ENCODE measurements at places on chromosomes 11 and 22.

GRCh38 chr11:65551572-65552387 lies 6.4 kb downstream of the LTBP3 start:
- DNase-seq, result no peak

DNA sequence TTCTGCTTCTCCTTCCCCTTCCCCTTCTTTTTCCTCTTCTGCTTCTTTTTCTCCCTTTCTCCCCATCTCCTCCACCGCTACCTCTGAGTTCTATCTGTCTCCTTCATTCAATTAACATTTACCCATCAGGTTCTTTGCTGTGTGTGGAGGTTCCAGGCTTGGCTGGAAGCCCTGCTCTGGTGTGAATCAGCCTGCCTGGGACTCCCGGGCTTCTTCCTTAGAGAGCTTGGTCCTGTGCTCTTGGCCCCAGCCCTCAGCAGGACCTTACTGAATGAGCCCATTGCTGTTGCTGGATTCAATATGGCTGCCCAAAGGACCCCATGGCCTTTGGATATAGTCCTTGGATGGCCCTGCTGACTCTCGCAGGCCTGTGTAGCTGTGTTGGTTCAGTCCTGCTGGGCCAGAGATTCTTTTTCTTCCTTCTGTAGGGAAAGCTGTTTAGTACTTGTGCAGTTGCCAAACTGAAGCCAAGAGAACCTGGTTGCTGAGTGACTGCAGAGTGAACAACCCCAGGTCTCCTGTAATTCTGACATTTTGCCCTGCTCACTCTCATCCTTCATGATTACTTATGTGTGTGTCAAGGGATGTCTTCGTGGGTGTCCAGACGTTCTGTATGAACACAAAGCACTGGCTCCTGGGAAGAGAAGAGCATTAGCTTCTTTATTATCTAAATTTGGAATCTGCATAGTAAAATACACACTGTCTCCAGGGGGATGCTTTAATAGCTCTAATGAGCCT lies 81.0 kb upstream of the ZBED5 start:
- no peak for DNase-seq

DNA sequence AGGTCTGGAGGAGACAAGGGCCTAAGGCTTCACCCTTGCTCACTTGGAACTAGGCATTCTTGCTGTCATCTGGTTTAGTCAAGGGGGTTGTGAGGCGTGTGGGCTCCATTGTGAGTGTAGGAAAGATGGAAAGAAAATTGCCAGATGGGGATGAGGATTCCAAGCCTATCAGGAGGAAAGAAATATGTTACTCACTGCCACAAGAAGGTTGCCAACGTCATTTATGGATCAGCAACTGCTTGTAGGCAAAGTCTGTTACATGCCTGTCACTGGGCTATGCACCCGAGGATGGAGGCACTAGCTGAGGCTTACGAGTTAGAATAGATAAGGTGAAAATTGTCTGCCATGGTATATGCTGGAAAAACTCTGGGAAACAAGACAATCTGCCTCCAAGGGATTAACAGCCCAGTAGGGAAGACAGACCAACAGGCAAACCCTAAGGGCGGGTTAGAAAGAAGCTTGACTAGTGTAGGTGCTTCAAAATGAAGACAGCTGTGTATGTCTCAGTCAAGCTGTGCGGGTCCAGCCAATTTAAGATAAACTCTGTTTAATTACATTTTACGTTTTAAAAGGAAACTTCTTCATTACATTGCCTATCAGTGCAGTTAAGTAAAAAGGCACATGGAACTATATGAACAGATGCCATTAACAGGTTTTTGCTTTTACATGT lies 47.4 kb downstream of the SNX19 start:
- no peak for DNase-seq

- DNase-seq, result no peak
Observed at GRCh38 chr11:22879630-22880029, 19.4 kb upstream of the CCDC179 start.

GRCh38 chr11:132898021-132898420 lies 634.3 kb downstream of the OPCML start:
- DNase-seq, result no peak

DNA sequence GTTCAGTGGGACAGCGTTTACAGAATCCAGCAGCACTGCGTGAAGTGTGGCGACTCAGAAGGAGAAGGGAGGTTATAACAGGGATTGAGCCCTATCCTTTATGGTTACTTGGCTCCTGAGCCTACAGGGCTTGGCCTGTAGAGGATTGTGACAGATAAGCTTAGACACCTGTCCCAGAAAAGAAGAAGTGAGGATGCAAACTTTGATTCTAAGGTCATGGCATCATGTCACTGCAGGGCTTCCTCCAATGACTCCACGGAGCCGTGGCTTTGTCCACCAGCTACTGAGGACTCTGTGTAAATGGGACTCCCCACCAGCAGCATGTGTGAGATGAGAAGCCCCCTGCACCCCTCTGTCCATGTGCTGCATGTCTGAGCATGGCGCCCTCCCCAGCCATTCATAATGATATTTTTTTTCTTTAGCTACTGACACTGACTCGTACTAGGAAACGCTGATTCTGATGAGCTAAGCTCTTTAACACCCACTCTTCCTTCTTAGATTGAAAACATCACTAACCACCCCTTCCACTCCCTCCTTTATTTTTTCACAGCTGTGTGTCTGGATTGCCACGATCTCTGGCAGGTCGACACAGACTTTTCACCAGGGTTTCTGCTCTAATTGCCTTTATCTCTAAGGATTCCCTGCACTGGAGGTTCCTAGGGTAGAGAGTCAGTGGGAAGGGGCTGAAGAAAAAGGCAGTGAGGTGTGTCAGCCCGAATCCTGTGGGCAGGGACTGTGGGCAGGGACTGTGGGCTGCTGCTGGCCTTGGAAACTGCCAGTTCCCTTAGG lies 65.5 kb upstream of the TTC12 start:
- DNase-seq, result no peak

- no peak for DNase-seq
Observed at GRCh38 chr11:90223248-90223585, 368 bp upstream of the CHORDC1 start.

- DNase-seq, result no peak
Observed at GRCh38 chr11:36304351-36304750, 8.3 kb downstream of the PRR5L start.

- no peak for DNase-seq
Observed at GRCh38 chr11:86497310-86497709, 122.6 kb downstream of the CCDC81 start.

DNA sequence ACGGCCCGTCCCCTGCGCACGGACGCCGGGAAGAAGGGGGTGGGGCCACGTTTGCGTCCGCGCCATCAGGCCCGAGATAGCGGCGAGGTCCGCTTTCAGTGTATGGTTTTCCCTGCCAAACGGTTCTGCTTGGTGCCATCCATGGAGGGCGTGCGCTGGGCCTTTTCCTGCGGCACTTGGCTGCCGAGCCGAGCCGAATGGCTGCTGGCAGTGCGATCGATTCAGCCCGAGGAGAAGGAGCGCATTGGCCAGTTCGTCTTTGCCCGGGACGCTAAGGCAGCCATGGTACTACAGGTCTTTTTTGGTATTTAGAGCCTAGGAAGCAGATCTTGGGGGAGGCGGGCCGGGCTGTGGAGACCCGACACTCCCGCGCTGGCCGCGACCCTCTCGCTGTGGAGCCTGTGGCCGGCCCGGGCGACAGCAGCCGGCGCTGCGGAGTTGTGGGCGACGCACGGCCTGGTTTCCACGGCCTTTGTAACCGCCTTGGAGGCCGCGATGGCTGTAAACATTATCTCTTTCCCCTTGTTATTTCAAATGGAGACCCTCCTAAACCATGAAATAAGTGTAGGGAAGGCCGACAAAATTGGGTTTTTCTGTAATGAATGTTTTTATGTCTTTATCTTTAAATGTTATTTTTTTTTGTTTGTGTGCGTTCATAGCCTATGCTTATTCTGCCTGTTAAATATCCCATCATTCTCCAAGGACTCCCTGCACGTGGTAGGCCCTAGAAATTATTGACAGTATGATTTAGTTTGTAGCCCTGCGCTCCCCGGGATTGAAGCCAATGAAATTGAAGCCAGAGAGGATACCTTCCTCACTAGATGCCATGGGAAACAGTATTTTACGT lies at the start of gene AASDHPPT:
TSS of gene AASDHPPT (plus strand) at position 54 of the 847 bp plus-strand sequence. CDS start at position 103, 49 bp downstream.
- DNase-seq, result no peak

DNA sequence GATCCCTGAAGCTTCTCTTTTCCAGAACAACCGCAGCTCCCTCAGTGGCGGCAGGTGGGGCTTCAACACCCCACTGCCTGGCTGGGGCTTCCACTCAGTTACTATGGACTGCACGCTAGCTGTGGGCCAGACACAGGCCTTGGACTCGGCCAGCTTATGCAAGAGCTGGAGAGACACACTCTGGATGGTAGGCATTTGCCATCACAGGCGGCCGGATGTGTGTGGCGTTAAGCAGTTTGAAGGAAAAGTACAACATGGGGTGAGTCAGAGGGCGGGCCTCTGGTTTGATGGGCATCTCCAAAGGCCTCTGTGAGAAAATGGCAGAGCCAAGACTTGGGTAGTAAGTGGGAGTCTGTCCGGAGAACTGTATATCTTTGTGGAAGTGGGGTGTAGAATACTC lies 17.6 kb downstream of the KCNJ4 start:
- DNase-seq, result no peak

DNA sequence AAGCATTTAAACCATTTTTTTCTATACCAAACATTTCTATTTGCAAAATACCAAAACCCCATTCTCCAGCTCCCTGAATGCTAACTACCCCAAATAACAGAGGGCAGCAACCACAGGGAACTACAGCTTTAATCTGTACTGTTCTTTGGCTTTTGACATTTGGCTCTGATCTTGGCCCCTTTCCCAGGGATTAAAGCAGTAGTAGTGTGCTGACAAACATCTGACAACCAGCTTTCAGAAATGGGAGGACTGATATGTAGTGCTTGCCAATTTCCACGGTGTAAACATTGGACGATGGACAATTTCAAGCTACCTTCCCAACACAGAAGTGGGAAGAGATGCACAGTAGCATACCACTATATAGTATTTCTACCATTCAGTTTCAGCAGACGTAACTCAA lies 88.4 kb upstream of the TEAD1 start:
- no peak for DNase-seq

- DNase-seq, result no peak
Observed at GRCh38 chr11:64316672-64317324, 561 bp downstream of the TRMT112 start.

Measured in stimulated activated CD4-positive, alpha-beta T cell treated with anti-CD3 and anti-CD28 coated beads, Interleukin-4, amount 100 ng/mL, for 48 hours (primary cell).